Uterus (tissue), 4 donors: ENCODE measurements at places on chromosomes 2 and 18.

- H3K27me3 ChIP-seq, result no peaks in the 10 kb centered on the region
- no peaks in the 10 kb centered on the region for H3K4me1 ChIP-seq
- DNase-seq, result no peak
- no peaks in the 10 kb centered on the region for H3K36me3 ChIP-seq
Observed at GRCh38 chr2:64462940-64463700, 9.2 kb downstream of the LGALSL start.

- H3K36me3 ChIP-seq, result no peaks in the 10 kb centered on the region
- H3K4me1 ChIP-seq, result peaks cover 6% of the 10 kb centered on the region
- no peaks in the 10 kb centered on the region for H3K27me3 ChIP-seq
- DNase-seq, result no peak
- no peak overlapping the region for H3K27ac ChIP-seq
- H3K4me3 ChIP-seq, result no peak overlapping the region
Observed at GRCh38 chr2:160224060-160224459, 24.0 kb upstream of the ITGB6 start.

DNA sequence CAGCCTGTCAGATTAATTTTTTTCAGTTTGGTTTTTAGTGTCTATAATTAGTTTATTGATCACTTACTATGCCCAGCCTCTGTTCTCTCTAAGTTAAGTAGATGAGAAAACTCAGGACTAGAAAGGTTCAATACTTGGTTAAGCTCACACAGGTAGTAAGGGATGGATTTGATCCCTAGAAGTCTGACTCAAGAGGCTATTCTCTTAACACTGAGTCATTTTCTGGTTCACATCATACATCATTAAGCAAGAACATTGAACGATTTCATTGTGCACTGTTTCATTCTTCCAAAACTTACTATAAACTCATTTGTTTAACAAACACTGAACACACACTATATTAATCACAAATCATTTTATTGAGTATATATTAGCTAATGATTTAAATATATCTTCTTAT, 54.1 kb upstream of the SLC38A11 start:
- H3K36me3 ChIP-seq, result no peaks in the 10 kb centered on the region
- no peak overlapping the region for H3K4me3 ChIP-seq
- no peak for DNase-seq
- H3K4me1 ChIP-seq, result no peaks in the 10 kb centered on the region
- H3K27ac ChIP-seq, result no peak overlapping the region

- no peak overlapping the region for H3K4me3 ChIP-seq
- no peak overlapping the region for H3K27ac ChIP-seq
- H3K36me3 ChIP-seq, result no peaks in the 10 kb centered on the region
- no peak for DNase-seq
Observed at GRCh38 chr2:23292024-23292423, 93.0 kb upstream of the KLHL29 start.

DNA sequence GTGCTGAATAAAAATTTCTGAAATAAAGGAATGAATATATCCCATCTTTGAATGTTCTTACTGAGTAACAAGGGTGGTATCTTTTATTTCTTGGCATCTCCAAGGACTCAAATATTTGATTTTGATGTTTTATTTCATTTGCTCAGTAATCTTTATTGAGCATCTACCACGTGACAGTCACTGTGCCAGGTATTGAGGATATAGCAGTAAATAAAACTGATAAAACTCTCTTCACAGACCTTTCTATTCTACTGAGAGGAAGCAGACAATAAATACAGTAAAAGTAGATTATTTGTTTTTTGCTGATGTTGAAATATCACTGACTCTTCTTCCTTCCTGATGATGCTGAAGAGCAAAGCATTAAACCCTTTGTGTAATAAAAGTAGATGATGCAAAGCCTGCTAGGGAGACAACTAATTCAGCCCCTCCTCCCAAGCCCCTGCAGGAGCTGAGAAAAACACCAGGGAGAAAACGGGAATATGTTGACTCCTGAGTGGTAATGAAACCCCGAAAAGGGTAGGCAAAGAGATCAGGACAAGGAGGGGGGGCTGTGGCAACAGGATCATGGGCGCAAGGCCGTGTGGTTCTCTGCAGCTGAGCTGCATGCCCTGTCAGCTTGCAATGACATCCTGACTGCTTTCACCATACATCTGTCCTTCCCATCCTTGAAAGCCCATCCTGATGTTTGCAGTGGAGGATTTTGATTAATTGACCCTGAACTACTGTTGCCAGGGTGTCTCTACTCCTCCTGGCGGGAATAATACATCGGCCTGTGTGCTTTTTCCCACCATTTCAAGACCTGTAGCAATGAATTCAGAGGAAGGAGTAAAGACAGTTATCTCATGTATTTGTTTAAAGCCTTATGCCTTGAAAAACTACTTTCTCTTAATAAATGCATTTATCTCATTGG, 117.4 kb downstream of the EML6 start:
- DNase-seq, result no peak
- H3K4me3 ChIP-seq, result no peak overlapping the region
- no peaks in the 10 kb centered on the region for H3K27me3 ChIP-seq
- H3K4me1 ChIP-seq, result no peaks in the 10 kb centered on the region
- H3K27ac ChIP-seq, result no peak overlapping the region

GRCh38 chr2:189818249-189819038, 34.2 kb downstream of the PMS1 start:
- DNase-seq, result no peak
- no peaks in the 10 kb centered on the region for H3K4me1 ChIP-seq
- H3K27me3 ChIP-seq, result no peaks in the 10 kb centered on the region
- no peak overlapping the region for H3K27ac ChIP-seq
- no peaks in the 10 kb centered on the region for H3K36me3 ChIP-seq

GRCh38 chr2:64019975-64020528, 824 bp upstream of the VPS54 start:
- H3K4me3 ChIP-seq, result no peak overlapping the region
- H3K4me1 ChIP-seq, result no peaks in the 10 kb centered on the region
- no peak for DNase-seq
- peak overlapping the region; percentile 98 for H3K27ac ChIP-seq
- H3K27me3 ChIP-seq, result no peaks in the 10 kb centered on the region
- H3K36me3 ChIP-seq, result no peaks in the 10 kb centered on the region

DNA sequence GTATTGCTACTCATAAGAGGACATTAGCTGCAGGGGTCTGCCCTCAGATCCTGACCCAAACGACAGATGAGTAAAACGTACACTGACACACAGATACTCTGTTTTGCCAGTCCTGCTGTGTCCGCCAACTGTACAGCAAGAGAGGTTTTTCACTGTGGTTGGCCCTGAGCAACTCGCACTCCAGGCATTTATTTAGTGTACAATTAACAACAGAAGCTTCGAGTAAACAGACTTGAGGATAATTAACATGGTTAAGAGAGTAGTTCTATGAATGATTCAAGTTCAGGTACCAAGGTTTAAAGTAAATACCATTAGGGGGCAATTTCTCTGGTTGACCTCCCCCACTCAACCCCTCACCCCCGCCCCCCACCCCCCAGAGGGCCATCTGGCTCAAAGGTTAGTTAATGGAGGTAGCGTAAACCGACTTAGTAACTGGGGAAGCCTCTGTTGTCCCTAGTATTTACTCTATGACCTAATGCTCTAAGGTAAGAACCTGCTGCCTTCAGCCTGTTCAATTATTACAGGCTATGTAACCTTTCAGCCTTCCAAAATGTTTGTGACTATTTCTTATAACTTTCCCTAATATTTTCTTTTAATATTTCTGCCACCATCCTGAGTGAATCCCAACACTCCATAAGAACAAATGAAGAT, 103.9 kb upstream of the XIRP2 start:
- H3K4me1 ChIP-seq, result no peaks in the 10 kb centered on the region
- no peak for DNase-seq
- no peak overlapping the region for H3K27ac ChIP-seq

DNA sequence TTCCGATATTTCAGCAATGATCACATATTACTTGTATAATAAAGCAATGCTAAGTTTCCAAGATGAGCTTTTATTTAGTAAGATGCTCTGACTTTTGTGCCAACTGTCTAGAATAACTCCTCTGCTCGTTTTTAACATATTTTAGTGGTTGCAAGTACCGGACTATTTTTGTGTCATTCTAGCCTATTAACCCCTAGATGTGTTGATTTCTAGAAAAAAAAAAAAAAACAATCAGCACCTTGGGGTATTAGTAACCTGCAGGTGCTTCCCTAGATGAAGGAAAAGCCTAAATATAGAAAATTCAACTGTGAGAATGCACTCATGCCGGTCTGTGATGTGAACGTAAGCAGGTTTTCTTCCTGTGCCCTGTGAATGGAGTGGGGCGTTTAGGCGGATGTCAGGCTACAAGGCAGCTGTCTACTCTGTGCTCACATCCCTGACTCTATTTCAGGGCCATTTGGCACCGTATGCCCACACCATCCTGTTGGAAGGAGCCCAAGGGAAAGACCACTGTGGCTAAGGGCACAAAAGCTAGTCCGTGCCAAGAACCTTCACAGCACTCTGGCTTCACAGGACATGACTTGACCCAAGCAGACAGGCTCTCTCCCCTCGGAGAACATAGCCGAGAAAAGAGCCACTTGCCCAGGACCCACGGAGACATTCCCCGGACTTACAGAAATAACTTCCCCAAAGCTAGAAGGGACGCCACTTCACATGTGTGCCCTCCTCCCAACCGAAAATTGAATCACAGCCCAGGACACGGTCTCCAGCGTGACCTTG, 60.9 kb upstream of the AGAP1 start:
- H3K4me3 ChIP-seq, result no peak overlapping the region
- no peaks in the 10 kb centered on the region for H3K4me1 ChIP-seq
- H3K36me3 ChIP-seq, result no peaks in the 10 kb centered on the region
- H3K27me3 ChIP-seq, result no peaks in the 10 kb centered on the region
- peak overlapping the region; percentile 64 for H3K27ac ChIP-seq

DNA sequence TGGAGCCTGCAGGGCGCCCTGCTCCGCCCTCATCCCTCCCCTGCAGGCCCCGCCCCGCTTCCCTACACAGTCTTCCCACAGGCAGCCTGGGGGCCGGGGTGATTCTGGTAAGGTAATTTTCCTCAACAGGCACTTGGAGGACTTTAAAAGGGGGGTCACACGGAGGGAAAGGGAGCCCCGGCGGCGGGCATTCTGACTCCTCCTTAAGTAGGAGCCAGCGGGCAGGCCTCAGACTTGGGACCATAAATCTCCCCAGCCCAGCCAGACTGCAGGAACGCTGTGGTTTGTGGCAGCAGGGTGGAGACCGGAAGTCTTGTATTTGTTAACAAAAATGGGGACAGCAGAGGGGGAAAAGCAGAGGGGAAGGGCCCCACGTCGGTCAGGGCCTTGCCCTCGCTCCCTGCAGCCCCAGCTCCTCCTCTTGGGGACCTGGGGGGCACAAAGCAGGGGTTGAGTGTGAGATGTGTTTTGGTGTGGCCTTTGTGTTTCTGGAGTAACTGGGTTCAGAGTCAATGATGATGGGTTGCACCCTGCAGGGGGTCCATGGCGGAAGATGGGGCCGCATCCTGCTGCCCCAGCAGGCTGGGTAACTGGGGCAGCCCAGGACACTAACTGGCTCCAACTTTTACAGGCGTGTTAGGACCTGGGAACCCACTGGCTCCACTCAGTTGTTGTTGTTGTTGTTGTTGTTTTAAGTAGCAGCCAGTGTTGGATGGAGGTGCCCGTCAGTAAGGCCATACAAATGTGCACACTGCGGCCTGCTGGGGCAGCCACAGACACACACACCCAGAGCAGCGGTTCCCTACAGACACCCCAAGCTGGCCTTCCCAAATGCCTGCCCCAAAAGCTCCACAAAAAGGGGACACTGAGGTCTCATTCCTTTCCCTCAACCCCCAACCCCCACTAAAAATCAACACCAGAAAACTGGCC, 27.7 kb downstream of the SMAD7 start:
- H3K27me3 ChIP-seq, result no peaks in the 10 kb centered on the region
- peaks cover 7% of the 10 kb centered on the region for H3K4me1 ChIP-seq
- peak overlapping the region; percentile 79 for H3K27ac ChIP-seq

DNA sequence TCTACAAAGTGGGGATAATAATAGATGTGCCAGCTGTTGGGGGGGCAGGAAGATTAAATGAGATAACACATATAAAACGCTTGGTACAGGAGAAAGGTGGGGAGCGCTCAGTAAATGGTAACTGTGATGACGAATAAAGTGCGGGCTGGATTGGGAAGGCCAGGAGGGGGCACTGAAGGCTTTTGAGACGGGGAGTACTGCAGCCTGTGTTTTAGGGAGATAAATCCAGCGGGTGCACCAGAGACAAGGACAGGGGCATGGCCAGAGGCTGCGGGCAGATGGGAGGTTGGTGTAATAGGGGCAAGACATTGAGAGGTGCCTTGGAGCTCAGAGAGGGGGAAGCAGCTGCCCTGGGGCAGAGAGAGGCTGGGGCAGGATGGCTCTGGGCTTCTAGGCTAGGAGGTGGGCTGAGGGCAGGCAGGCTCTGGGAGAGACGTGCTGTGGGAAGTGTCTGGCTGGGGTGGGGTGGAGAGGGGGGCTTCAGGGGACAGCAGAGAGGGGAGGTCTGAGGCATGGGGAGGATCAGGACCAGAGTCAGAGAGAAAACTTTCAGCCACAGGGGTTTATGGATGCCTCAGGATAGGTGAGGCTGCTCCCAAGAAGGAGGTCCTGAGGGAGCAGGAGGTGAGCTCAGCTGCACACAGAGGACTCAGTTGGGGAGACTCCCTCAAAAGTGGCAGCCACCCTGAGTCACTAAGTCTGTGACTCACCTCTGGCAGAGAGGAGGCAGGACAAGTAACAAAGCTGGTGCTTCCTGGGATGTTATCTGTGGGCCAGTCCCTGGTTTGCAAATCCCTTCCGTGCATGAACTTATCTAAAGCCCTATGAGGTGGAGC, 18.8 kb downstream of the TEX44 start:
- no peaks in the 10 kb centered on the region for H3K27me3 ChIP-seq
- peak overlapping the region; percentile 100 for H3K27ac ChIP-seq
- peak; percentile 62 for DNase-seq
- H3K4me3 ChIP-seq, result no peak overlapping the region
- no peaks in the 10 kb centered on the region for H3K36me3 ChIP-seq
- H3K4me1 ChIP-seq, result peaks cover 8% of the 10 kb centered on the region

DNA sequence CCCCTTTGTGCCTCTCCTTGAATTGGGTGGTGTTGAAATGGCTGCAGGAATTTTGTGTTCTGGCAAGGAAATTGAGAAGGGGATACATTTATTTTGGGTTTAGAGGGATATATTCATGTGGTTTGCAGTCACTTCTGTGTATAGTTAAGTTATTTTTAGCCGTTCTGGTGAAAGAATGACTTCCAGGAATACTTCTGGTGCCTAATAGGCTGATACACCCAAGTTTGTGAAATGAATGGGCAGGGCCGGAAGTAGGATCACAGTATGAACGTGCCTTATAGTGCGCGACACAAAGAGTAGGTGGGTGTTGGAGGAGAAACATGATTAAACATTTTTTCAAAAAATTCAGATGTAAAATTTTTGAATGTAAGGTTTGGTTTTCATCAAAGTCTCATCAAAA, 168.6 kb upstream of the ATP5MC3 start:
- no peak overlapping the region for H3K27ac ChIP-seq
- no peak overlapping the region for H3K4me3 ChIP-seq
- no peaks in the 10 kb centered on the region for H3K36me3 ChIP-seq

DNA sequence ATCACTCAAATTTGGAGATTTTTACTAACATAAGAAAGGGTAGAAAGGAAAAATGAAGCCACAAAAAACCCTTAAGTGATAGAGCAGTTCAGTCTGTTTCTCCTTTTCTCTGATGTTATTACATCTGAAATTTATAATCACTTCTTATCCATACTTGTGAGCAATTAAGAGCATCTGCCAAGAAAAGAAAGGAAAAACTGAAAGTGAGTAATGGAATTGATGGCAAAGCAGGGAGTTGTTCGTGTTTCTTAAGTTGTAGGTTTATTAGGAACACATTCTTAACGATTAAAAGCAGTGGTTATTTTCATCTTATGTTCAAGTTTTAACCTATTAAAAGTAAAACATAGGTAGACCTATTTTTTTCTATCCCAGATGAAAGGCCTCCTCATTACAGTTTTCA, 277.7 kb downstream of the RND3 start:
- no peak overlapping the region for H3K4me3 ChIP-seq
- no peaks in the 10 kb centered on the region for H3K27me3 ChIP-seq
- H3K4me1 ChIP-seq, result no peaks in the 10 kb centered on the region
- no peak for DNase-seq
- H3K36me3 ChIP-seq, result no peaks in the 10 kb centered on the region
